NCI-H2107 (cell line): ENCODE measurements at places on chromosomes 13 and 19.

DNA sequence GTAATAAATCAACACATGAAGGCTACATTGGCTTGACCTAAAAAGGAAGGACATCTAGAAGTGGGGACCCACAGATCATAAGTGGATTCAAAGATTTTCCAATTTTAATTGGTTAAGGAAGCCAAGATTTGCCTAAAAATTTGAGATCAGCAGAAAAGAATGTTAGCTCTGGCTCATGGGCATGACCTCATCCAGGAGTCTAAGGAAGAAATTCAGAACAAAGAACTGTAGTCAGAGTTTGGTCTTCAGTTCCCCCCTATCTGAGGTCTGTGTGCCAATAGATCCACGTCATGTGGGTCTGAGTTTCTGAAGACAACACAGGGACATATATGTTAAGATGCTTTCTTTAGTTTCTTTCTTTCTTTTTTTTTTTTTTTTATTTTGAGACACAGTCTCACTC, 648.8 kb upstream of the SPRY2 start:
- DNase-seq, result no peak

DNA sequence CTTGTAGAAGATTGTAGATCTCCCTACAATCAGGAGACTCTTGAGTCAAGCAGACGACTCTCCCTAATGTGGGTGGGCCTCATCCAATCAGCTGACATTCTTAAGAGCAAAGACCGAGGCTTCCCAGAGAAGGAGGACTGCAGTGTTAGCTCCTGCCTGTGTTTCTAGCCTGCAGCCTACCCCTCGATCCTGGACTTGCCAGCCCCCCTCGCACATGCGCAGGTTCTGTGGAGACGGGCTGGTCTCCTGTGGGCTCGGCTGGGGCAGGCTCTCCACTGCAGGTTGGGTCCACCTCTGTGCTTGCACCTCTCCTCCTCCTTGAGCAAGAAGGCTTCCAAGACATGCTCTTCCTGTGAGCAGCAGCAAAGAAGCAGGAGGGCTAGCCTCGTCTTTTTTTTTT, 185.2 kb upstream of the SOX1 start:
- no peak for DNase-seq

GRCh38 chr19:53865918-53866864, 1.5 kb upstream of the MYADM start:
- DNase-seq, result no peak

DNA sequence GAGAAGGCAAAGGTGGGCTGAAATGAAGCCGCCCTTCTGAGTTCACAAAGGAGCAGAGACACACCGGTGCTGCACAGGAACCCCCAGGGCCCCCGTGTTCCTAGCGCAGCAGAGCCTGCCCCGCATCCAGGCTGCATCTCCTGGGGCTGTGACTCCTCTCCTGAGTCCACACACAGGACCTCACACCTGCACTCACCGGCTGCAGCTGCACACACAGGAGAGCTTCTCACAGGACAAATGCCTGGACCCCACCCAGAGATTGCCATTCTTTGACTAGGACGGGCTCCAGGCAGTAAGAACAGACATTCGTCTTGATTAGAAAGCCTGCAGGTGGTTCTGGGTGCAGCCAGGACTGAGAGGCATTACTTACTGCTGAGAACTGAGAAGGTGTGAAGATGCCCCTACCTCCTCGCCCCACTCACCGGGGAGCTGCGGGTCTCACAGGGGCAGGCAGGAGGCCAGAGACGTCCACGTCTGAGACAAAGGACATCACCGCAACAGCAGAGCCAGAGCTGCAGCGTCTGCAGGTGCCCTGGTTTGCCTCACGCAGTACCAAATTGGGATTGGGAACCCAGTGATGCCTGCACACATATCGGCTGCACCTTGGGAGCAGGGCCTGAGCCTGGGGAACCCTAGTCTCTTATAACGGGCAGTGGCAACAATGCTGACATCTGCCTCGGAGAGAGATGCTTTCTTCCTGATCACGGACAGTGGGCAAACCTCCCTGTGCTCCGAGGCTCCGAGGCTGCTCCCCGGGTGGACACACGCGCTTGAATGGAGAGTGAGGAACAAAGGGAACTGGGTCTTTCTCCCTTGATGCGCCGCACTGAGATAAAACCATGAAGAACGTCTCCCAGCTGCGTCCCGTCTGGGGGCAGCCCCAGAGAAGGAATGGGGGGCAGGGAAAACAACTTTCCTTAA, 50.4 kb downstream of the RASA3 start:
- DNase-seq, result no peak

- DNase-seq, result no peak
Measured at GRCh38 chr13:97108530-97108900, 113.6 kb upstream of the MBNL2 start.

GRCh38 chr19:5956728-5957127, 21.2 kb downstream of the RANBP3 start:
- DNase-seq, result no peak

DNA sequence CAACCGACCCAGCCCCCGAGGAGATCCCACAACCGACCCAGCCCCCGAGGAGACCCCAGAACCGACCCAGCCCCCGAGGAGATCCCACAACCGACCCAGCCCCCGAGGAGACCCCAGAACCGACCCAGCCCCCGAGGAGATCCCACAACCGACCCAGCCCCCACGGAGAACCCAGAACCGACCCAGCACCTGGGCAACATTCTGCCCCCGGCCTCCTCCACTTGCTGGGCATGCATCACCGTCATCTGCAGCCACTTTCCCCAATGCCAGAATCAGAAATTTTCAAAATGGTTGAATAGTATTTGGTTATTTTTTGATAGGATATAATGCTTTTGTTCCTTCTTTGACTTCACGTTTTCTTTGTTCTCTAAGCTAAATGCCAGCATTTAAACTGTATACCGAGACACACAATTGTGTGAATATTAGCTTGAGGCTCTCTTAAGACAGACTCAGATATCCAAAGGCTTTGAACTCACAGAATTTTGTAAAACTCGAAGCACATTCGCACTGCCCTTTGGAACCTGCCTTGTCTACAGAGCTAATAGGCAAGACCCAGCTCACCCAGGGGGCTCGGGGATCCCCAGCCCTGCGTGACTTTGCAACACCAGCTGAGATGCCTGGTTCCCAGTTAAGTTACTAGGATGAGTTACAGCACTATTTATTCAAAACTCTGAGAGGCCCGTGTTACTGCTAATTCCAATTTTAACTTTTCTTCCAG, 15.5 kb upstream of the RASA3 start:
- DNase-seq, result no peak

DNA sequence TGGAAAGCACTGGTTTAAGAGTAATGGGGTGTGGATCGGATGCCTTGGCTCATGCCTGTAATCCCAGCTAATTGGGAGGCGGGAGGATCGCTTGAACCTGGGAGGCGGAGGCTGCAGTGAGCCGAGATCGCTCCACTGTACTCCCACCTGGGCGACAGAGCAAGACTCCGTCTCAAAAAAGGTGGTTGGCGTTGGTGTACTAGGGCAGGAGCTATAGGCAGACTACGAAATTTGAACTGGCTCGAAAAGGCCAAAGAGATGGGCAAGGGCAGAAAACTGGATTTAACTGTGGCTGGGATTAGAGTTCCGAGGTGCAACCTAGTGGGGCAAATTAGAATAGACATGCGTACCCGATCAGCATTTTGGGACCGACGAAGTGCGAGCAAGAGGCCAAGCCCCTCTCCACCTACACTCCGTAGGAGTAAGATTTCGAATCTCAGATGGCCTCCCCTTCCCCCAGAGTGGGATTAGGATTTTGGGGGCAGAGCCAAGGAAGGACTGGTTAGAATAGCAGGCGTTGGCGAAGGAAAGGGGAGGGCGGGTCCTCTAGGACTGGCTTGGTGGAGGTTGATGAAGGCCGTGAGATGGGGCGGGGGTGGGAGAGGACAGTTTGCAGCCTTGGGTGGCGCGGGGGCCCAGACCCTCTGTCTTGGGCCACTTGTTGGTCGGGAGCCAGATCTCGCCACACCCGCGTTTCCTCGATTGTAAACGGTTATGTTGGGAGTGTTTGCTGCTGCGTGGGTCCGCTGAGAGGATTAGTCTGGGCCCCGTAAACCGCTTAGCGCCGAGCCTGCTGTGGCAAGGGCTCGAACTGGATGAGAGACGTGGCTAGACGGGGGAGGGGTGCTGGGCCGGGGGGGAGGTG, 2.0 kb upstream of the INAFM1 start:
- no peak for DNase-seq

DNA sequence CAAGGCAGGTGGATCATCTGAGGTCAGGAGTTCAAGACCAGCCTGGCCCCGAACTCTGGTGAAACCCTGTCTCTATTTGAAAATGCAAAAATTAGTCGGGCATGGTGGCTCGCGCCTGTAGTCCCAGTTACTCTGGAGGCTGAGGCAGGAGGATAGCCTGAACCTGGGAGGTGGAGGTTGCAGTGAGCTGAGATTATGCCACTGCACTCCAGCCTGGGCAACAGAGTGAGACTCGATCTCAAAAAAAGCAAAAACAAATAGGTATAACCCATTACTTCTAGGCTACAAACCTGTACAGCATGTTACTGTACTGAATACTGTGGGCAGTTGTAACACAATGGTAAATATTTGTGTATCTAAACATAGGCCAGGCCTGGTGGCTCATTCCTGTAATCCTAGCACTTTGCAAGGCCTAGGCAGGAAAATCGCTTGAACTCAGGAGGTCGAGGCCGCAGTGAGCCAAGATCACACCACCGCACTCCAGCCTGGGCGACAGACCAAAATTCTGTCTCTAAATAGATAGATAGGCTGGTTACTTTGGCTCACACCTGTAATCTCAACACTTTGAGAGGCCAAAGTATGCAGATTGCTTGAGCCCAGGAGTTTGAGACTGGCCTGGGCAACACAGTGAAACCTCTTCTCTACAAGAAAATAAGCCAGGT, 63.5 kb downstream of the MYO9B start:
- DNase-seq, result no peak

- DNase-seq, result no peak
Measured at GRCh38 chr19:21451187-21451586, 54.2 kb upstream of the ZNF429 start.

DNA sequence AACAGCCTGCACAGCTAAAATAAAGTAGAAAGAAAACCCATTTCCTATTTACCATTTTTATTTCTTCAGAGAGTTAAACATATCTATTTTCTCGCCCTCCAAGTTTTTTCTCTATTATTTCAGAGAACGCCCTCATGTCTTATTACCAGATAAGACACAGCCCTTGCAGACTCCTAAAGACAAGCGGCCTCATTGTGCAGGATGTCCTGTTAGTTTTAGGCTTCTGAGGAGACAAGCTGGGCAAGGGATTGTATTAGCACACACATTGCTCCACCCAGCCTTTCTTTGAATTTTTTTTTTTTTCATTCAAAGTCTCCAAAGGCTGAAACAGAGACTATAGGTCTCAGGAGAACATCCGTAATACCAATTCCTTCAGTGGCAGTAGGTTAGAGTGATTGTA, 101.8 kb upstream of the UBL3 start:
- DNase-seq, result no peak
